ENCODE measurements at places on chromosomes 5 and 9.

DNA sequence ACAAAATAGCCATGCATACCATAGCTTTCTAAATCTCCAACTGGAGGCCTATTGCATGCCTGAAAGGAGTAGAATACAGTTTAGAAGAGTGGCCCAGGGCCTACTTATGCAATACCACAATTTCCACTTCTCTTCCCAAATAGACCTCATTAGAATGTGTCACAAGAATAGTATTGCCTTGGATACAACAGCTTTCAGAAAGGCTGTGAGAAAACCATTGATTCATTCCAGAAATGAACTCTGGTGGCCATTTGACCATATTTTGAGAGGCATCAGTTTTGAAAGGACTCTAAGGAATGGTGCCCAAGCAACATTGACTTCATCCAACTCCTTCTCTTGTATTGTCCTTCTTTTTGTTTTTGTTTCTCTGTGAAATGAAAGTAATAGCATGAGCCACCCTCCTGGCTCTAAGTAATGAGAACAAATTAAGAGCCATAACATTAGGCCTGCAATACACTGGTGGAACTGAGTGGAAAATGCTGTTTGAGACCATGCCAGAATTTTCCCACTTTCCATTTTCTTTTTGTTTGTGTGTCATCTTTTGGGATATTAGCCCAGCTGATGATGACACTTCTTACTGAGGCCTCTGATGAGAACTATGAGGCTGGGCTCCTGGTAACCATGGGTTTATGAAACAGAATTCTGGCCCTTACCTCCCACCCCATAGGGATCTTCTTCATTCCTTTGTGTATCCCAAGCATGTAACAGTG is 90.2 kb downstream of the TMEM174 start:
- no peak for DNase-seq

GRCh38 chr5:122877518-122877917 is 32.1 kb downstream of the SNX24 start:
- no peak for DNase-seq

DNA sequence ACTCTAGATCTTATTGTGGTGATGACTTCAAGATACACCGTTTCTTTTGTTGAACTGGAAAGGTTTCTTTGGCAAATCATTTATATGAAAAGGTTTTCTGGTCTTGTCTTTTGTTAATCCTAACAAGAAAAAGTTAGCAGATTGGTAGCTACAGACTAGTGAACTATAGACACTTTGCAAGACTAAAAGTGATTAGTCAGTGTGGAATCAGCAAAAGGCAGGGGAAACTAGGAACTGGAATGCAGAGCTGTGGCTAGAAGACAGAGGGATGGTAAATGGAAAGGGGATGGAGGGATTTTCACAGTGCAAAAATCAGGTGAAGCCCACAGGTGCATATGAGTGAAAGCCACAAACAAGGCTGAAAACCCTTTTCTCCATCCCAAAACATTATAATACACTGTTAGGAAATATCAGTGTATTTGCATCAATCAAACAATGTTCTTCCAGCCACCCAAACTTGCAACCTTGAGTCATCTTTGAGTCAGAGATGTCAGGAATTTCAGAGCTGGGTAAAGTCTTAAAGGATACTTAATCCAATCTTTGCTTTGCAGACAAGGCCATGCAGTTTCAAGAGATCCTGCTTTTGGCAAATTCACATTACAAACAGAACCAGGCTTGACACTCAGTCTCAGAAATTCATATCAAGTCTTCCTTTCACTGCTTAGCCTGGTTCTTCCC is 52.7 kb downstream of the PLK2 start:
- DNase-seq, result no peak

GRCh38 chr9:17802249-17802857 is 223.5 kb downstream of the SH3GL2 start:
- no peak for DNase-seq

DNA sequence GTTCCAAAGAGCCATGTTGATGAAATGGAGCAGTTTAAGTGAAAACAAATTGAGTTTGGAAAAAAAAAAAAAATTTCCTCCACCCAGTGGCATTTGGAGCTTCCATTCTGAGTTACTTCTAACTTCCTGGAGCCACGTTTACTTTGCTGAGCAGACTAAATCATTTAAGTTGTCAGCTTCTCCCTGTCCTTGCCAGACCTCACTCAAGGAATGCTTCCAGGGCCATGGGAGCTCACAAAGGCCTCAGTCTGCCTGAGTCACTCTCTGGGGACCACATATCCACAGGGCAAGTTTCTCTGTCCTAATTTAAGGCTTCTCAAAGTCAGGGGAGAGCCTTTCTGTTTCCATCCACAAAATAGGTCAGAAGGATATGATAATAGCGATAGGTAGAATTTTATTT is 210.3 kb upstream of the TNC start:
- no peak for DNase-seq

DNA sequence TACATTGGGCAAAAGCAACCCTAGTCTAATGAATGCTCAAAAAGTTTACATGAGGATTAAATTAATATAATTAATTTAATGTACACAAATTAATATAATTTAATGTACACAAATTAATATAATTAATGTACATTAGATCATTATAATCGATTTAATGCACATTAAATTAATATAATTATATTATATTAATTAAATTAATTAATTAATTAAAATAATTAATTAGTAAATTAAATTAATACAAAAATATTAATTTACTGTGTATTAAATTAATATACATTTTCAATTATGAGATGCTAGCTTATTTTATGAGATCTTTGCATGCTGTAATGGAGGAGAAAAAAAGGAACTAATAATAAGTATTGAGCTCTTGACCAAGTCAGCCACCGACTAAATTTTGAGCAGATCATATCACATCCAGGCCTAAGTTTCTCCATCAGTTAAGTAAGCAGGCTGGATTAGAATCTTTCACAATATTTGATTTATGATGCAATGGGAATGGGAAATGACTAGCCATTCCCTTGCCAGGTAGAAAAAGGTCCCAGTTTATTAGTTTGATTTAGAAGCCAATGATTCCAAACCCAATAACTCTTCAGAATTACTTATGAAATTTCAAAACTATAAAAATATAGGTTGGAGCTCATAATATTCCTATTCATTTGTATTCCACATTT is 533.4 kb upstream of the GRIA1 start:
- no peak for DNase-seq

- no peak for DNase-seq
These were observed 548.5 kb upstream of the GRAMD2B start for GRCh38 chr5:125874717-125875116.

DNA sequence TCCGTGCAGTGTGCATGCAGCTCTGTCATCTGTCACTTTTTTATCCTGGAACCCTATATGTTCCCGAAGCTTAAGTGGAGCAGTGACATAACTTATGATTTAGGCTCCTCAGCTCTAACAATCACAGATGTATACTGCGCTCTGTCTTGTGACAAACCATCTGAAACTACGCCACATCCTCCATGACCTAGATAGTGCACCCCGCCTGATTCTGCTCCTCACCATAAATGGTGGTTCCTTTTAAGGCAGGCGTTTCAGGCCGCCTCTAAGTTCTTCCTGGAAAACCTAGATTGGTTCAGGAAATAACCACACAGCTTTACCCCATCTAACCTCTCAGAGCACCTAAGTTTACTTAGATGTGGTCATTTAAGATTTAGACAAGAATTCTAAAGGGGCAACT is 372.0 kb downstream of the CDH10 start:
- DNase-seq, result no peak

All from stimulated activated CD4-positive, alpha-beta T cell treated with anti-CD3 and anti-CD28 coated beads, Interleukin-1b, Interleukin-23, amount 100 ng/mL, for 1 hour (primary cell).